ENCODE measurements at places on chromosomes 2 and 18.

DNA sequence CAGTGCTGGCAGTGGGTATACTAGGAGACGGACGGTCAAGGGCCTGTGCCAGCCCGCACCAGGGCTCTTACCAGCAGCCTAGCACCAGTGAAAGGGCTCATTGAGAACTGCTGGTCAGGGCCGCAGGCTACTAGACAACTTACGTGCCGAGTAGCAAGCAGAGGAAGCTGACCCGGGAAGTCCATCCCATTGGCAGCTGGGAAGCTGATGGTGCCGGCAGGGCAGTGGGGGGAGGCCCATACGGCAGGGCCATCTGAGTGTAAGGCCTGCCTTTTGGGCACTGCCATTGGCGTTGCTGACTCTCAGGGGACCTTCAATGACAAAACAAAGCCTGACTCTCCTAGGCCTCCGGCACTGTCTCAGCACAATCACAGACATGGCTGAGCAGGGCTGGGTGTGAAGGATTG lies 20.6 kb downstream of the EFR3B start:
- DNase-seq: no peak

GRCh38 chr18:48003426-48004349 lies 73.2 kb upstream of the SMAD2 start:
- DNase-seq: peak; percentile 14

DNA sequence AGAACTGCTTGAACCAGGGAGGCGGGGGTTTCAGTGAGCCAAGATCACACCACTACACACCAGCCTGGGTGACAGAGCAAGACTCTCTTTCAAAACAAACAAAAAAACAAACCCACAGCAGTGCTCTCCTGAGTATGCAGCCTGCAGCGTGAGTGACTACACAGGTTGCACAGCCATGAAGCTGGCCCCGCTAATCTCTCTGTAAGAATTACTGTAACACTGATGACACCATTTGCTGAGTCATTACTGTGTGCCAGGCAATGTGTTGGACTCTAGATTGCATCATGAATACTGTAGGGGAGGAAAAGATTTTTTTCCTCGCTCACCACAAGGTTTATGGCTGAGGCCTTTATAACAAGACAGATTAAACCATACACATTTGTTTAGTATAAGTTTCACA lies 118.6 kb upstream of the ATP8B1 start:
- peak; percentile 41 for DNase-seq

GRCh38 chr2:207514451-207514850 lies 15.3 kb upstream of the CREB1 start:
- DNase-seq: no peak

DNA sequence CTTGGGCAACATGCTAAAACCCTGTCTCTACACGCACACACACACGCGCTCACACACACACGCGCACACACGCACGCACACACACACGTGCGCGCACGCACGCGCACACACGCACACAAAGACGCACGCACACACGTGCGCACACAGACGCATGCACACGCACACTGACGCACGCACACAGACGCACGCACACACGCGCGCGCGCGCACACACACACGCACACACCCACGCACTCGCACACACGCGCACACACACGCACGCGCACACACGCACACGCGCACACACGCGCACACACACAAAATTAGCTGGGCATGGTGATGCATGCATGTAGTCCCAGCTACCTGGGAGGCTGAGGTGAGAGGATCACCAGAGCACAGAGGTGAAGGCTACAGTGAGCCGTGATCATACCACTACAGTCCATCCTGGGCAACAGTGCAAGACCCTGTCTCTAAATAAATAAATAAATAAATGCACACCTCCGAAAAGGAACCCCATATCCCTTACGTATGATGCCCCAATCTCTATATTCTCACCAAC lies 8.1 kb upstream of the IAH1 start:
- DNase-seq: no peak

DNA sequence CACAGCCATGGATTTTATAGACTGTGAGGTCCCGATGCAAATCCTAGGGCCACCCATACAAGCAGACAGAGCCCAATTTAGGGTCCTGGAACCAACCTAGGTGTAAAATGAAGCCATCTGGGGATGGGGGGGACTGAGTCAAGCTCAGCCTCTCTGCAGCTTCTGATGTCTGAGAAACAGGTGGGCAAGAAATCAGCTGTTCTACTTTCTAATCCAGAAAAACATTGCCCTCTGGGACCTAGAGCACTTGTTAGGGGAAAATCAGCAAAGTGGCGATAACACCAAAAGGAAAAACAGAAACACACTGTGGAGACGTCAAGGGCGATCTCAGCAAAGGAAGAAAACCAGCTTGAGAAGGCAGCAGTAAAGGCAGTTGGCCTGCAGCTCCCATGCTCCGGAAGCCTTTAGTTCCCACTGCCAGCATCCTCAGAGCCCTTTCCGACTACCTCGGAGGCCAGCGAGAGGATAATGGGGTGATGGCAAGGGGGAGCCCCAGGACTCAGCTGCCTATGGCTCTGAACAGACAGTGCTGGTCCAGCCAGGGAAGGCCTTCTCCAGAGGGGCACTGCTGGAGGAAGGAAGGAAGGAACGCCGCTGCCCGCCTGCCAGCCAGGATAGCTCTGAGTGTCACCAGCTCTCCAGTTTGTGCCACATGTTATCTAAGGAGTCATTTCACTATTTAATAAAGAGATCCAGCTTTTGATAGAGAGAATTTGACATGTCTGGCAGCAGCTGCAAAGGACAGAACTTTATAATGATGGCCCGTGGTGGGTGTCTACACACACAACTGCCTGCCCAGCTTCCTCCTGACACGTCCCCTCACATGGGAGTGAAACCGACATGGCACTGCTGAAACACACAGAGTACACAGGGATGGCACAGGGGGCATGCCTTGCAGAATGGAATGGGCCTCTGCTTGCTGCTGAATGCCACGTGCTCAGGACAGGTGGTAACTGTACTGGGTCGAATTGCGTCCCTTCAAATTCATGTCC lies 37.7 kb downstream of the HS1BP3 start:
- no peak for DNase-seq

GRCh38 chr2:99692785-99693184 lies 203.0 kb upstream of the REV1 start:
- no peak for DNase-seq

DNA sequence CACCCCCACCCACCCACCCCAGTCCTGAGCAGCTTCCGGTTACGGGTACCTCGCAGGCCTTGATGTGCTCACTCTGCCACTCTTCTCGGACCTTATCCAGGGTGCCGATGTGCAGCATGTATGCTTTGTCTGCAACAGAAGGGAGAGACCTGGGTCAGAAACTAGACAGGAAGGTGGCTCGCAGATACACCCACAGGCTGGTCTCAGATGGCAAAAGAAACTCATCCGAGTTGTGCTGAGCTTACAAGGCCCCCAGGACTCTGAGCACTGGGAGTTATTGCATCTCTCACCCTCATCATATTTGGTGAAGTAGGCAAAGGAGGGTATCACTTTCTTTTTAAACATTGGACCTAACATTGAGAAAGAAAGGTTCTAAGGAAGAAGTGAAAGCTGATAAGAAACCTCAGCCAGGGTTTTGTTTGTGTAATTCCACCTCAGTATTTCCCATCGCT lies 30.6 kb upstream of the EPG5 start:
- DNase-seq: no peak

DNA sequence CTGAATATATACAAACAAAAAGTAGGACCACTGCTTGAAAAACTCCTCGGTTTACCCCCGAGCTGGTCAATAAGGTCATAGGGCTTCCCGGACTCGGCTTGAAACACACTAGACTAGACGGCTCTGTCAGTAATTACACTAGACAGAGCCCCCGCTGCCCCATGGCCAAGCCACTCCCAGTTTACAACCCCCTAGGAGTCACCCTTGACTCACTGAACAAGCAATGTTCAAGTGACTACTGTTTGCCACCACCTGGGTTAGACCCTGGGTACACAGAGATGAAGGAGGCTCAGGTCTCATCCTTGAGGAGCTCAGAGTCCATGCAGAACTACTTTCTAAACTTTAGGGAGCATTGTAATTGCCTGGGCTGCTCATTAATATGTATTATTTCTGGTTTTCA lies 13.7 kb upstream of the PRELID3A start:
- DNase-seq: no peak

DNA sequence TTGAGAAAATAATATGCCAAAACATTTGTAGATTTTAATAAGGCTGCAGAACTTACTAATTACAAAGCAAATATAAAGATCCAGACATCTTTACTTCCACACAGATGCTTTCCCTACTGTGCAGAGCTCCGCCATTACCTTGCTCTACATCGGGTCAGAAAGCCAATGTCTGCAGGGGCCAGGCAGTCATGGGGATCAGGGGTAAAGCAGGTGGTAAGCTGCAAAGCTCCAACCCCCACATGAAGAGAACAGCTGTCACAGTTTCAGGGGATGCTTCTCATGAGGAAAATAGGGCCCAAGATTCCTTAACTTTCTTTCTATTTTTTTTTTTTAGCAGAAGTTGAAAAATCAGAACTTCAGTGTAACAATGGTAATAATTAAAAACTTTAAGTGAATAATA lies 102.7 kb downstream of the DCC start:
- no peak for DNase-seq

- DNase-seq: no peak
Measured at GRCh38 chr2:216562696-216563435, 64.2 kb downstream of the RPL37A start.

GRCh38 chr18:50961974-50962373 lies 5.9 kb upstream of the ELAC1 start:
- no peak for DNase-seq

DNA sequence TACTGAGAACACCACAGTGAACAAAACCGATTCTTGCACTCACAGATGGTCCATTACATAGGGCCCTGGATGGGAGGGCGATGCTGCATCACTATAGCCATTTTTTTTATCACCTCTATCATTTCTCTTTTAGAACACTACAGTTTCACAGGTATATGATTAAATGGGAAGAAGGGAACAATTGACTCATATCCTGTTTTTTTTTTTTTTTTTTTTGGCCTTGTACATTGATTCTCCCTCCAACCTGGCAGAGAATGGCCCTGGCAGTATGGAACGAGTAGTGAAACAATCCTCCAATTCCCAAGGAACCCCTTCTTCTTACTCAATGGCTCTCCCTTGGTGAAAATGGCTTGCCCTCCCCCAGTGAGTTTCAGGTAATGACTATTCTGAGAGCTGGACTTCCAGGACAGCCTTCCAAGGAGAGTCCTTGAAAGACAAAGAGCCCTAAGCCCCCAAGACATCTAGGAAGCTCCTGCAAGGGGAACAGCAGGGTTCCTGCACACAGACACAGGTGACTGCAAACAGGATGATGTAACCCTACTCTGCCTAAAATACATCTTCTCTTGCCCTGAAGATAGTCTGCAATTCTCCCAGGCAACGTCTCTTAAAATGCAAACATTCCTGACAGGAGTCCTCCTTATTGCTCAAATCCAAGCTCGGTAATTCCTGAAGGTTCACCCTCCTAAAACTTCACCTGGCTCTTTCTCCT lies 405.4 kb downstream of the SETBP1 start:
- no peak for DNase-seq

GRCh38 chr18:3605486-3605952 lies 155.5 kb downstream of the TGIF1 start:
- no peak for DNase-seq

DNA sequence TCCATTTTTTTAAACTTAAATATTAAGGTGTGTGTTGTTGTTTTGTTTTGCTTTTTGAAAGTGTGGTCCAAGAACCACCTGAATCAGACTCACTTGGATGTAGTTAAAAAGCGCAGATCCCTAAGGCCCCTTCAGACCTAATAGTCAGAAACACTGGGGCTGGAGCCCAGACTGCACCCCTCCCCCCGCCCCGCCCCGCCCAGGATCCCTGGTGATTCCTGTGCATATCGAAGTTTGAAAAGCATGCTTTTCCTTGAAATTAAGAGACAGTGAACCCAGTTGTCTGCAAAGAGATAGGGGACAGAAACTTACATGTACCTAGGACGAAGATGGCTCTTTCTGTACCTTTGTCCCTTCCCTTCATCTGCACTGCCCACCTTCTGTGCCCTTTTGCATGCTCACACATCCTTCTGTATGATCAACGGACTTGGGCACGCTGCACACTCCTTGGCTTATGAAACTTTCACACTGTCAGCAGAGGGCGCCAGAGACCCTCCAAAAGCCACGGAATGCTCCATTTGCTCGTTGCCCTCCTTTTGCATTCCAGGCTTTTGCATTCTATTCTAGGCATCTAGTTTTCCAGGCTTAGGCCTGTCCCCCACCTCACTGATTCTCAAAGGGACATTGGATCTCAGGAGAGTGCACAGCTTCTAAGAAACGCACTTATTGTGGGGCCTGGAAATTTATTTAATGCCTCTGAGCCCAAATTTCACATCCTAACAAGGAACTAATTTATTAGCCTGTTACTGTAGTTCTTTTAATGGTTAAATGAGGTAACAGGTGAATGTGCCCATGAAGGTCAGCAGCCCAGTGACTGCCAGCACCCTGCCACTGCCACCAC lies 32.8 kb upstream of the SLC14A1 start:
- peak; percentile 76 for DNase-seq

GRCh38 chr2:152950126-152950525 lies 231.7 kb downstream of the ARL6IP6 start:
- peak; percentile 4 for DNase-seq

DNA sequence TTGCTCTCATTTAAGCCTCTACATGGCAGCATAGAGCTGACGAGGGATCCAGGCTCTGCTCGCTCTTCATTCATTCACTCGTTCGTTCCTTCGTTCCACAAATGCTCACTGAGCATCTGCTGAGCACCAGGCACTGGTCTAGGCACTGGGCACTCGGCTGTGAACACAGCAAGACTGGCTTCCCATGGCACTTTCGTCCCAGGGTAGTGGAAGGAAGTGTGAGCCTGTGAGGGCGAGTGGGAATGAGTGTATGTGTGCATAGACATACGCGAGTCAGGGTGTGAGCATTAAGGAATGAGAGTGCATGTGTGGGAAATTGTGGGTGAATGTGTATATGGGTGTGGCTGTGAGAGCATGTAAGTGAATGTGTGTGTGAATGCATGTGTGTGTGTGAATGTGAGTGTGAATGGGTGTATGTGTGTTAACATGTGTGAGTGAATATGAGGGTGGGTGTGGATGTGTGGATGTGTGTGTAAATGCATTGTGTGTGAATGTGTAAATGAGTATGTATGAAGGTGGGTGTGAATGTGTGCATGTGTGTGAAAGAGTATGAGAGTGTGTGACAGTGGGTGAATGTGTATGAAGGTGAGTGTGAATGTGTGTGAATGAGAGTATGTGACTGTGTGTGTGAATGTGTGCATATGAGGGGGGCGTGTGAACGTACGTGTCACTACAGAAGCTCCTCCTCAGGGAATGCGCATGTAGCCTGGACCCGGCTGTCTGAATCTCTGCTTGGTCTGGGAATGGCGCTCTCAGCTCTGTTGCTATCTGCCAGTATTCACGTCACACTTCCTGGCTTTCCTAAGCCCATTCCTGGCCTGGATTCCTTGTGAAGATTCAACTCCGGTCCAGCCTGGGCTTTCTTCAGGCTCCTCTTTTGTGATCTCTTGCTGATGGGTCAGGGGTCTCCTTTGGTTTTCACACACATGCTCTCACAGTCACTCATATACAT lies 28.8 kb downstream of the SNORC start:
- DNase-seq: peak; percentile 53

GRCh38 chr2:220849433-220849832 lies 722.7 kb downstream of the EPHA4 start:
- DNase-seq: no peak
